ENCODE measurements at places on chromosomes 3 and 15. TPM values are rescaled to one million over a fixed set of nuclear protein-coding genes. Genes with fewer than 3 reads are reported as not detected.

DNA sequence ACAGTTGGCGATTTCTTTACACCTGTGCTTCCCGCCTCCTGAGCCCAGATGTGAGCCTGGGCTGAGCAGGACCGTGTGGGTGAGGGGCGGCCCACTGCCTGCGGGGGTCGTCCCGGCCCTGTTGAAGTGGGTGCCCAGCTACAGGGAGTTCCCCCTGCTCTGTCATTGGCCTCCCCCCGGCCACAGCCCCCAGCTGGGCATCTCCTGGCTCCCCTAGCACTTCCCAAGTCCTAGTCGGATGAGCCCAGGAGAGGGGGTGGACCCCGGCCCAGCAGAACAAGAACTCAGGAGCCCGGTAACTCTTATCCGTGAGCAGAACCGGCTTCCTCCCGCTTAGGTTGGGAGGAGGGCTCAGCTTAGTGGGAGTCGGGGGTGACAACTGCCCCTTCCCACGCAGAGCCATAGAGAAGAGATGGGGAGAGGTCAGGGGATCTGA lies 757 bp downstream of the PAQR5 start:
- DNase-seq: no peak

- no peak for DNase-seq
These were observed 6.5 kb downstream of the PBRM1 start for GRCh38 chr3:52679199-52679538.

GRCh38 chr3:147943265-147943945 lies 534.2 kb downstream of the ZIC1 start:
- DNase-seq: no peak

DNA sequence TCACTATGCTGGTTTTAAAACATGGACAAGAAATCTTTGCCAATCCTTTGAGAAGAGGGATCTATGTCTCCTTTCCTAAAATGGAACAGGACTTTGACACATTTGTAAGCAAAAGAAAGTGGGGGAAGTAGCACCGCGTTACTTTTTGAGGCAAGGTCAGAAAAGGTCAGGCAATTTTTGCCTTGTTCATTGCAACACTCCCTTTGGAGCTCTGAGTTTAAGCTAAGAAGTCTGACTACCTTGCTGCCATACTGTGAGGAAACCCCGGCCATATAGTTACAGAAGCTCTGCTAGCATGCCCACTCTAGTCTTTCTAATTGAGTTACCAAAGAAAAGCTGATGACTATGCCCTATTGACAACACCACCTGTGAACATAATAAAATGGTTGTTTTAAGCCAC lies 1.4 kb downstream of the FAM227B start:
- DNase-seq: no peak

DNA sequence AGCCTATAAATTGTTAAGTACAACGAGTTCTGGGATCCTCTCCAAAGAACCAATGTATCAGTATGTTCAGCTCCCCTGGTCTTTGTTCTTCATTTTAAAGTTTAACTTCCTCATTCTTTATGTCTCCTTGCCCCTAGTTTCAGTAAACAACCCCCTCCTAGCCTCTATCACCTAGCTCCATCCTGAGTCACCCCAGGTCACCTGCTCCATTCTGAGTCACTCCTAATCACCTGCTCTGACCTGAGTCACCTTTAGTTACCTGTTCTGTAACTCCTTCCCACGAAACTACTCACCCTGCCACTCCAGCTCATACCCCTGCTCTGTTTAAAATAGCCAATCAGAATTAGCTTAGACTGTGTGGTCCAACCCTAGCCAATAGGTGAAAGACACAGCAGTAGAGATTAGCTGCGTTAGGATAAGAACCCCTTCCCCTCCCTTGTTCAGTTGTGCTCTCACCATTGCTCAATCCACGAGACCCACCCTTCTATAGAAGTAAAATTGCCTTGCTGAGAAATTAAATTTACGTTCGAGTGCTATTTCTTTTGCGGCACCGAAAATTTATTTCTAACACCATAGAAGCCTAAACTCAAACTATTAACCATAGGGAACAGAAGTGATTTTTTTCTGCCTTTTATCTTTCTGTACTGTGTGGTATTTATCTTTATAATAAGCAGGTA lies 245.0 kb upstream of the ADAMTS9 start:
- no peak for DNase-seq

DNA sequence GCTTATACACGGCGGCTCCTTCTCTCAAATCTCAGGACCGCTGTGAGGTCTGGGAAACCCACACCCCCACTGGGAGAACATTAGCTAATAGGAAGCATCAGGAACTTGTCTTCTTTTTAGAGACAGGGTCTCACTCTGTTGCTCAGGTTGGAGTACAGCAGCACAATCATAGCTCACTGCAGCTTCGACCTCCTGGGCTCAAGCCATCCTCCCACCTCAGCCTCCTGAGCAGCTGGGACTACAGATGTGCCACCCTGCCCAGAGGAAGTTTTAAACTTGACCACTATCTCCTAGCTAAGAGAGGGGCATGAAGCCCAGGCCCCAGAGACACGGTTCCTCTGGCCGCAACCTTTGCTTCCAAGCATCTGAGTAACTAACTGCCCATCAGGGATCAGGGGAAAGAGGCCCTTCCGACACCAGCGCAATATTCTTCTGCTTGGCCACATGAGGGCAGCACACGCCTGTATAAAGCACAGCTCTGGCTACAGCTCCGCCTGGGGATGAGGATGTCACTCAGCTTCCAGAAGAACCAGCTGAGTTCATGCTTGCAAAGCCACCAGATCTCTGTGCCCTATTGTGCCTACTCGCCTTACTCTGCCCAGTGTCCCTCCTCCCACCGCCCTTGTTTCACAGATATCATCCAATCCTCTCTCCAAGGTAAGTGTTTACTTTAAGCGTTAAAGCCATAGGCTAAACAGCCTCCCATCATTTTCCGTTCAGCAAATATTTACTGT lies 57.6 kb upstream of the SLC6A11 start:
- DNase-seq: peak; percentile 32

GRCh38 chr3:152656214-152656971 lies 178.5 kb upstream of the P2RY1 start:
- no peak for DNase-seq

DNA sequence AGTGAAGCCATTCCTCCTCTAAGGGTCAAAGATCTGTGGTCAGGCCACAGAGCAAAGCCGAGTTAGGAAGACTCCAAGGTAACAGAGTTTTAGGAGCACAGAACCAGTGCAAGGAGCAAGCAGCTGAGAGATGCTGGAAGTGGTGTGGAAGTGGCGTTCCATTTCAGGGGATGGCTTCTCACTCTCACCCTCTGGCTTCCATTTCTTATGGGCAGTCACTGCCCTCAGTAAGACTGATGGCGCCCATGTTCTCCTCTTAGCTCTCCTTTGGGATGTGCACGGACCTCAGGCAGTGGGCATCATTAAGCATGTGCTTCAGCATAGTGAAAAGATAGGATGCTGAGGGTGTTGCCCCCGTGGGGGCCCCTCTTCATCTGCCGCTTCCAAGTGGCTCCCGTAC lies 90.3 kb downstream of the ASB7 start:
- DNase-seq: no peak

CLRN1 gene
- total RNA-seq: not detected

FOXB1 gene
- total RNA-seq: not detected

ZNF148 gene
- 38.9 TPM for total RNA-seq
